ENCODE measurements at places on chromosomes 2 and 18.
A peak's percentile ranks its signal among the peaks of the same experiment; 100 is the strongest.

DNA sequence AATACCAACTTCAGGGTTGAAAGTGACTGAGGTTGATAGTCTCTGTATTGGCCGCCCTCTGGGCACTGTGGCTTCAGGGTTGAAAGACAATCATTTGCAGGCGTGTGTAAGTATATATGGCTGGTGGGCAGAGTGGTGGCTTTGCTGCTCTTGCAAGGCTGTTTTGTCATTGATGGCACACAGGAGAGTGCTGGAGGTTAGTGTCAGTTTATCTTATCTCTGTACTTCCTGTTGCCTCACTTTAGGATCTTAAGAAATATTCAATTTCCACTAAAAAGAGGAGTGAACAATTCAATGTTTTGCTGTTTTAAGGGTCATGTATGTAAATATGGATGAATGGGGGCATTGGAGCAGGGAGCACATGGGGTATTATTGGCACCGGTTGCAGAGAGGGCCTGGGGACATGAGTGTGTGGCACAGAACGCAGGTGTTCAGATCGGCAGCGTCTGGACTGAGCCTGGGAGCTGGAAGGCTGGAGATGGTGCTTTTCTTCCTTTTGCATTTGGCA lies 51.5 kb downstream of the NCK2 start:
- DNase-seq: peak; percentile 71

GRCh38 chr18:74980669-74981068 lies 228.3 kb downstream of the PTGR3 start:
- no peak for DNase-seq

DNA sequence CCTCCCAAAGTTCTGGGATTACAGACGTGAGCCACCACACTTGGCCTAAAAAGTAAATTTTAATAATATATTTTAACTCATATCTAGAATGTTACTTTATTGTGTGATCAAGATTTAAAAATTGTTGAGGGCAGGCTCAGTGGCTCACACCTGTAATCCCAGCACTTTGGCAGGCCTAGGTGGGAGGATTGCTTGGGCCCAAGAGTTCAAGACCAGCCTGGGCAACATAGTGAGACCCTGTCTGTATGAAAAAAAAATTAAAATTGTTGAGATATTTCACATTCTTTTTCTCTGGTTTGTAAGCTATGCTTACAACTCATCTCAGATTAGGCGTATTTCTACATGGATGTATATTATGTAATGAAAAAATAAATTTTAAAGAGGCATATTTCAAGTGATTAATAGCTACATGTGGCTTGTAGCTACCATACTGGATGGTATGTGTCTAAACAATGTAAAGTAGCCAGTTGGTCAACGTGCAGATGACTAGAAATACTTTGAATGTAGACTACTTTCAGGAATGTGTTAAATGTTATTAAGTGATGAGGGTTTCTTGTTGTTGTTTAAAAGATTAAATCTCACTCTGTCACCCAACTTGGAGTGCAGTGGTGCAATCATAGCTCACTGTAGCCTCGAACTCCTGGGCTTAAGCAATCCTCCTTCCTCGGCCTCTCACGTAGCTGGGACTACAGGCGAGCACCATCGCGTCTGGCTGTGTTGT lies 5.9 kb downstream of the RAB10 start:
- DNase-seq: no peak

- no peak for DNase-seq
Measured at GRCh38 chr2:17471979-17472378, 46.3 kb downstream of the RAD51AP2 start.

- DNase-seq: no peak
Measured at GRCh38 chr2:220441404-220441803, 814.0 kb downstream of the SLC4A3 start.

GRCh38 chr2:137870682-137871081 lies 93.6 kb upstream of the HNMT start:
- no peak for DNase-seq

DNA sequence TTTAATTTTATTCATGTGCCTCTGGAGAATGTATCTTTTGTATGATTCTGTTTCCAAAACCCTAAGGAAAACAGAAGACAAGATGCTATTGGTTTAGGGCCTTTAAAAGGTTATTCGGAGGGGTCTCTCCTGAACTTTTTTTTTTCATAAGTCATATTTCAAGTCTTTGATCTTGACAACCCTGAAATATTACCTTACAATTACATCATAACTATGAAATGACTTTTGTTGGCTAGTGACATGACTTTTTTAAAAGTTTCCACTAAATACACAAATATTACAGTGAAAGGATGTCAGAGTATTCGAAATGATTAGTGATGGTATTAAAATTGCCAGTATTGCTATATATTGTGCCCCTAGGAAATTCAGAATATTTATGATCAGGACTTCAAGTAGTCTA lies 31.8 kb upstream of the FZD7 start:
- DNase-seq: no peak

DNA sequence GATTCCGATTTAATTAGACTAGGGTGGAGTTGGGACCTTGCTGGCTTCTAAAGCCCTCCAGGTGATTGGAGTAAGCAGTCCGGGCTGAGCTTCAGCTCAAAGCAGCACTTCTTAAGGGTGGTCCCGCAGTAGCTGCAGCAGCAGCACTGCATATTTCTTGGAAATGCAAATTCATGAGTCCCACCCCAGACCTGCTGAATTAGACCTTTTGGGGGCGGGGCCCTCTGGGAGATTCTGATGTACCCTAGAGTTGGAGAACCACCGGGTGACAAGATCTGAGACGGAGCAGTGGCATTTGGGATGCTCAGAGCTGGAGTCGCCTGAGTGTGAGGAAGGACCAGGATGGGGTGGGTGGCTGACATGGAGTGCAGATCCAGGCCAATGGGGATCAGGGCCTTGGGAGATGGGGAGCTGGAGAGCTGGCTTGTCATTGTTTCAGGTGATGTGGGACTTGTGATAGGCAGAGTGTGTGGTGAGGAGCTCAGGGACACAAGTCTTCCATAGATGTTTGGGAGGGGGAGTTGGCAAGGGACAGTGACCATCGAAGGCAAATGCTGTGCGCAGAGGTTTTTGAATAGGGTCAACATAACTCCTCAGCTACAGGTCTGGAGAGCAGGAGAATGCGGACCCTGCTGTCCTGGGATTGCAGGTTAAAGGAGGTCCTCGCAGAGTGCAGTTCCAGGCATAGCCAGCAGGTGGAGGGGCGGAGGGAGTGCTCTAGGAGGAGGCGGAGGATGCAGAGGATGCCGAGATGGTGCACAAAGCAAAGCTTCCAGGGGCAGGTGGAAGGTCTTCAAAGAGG lies 130.9 kb upstream of the RAB12 start:
- DNase-seq: peak; percentile 66

- DNase-seq: no peak
Measured at GRCh38 chr18:1797235-1797634, 774.1 kb downstream of the METTL4 start.

GRCh38 chr18:30676053-30676480 lies 366.5 kb downstream of the DSC3 start:
- DNase-seq: no peak

GRCh38 chr2:169107645-169108044 lies 38.3 kb downstream of the DHRS9 start:
- peak; percentile 77 for DNase-seq

GRCh38 chr2:100941646-100942240 lies 60.3 kb upstream of the RPL31 start:
- no peak for DNase-seq

GRCh38 chr2:30371772-30372373 lies 75.2 kb upstream of the LCLAT1 start:
- DNase-seq: peak; percentile 23

DNA sequence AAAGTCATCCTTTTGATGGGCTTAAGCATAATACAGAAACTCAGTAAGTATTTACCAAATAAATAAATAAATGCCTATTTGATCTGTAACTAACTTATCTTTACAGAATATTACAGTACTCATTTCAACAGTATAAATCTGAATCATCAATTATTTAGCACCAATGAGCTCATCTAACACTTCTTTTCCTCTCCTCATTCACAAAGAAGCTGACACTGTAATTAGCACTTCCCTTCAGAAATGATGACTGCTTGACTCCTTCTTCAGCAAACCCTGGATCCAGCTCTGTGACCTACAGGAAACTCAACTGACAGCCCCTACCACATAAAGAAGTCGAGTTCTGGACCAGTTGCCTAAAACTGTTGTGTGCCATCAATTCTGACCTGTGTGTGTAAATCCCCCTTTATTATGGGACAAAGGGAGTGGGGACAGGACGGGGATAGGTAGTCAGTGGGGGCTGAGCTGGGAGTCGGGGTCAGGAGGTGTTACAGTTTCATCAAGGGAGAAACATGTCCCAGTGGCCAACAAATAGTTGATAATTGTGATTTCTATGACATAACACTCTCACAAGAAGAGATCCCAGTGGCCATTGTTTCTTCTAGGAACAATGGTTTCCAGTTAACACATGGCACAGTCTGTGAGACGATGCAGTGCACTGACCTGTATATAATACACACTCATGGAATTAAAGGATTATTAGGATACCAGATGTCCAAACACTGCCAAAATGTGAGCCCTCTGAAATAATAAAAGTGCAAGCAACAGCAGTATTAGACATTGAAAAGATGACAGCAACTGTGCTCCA lies 68.7 kb downstream of the STK39 start:
- peak; percentile 50 for DNase-seq

DNA sequence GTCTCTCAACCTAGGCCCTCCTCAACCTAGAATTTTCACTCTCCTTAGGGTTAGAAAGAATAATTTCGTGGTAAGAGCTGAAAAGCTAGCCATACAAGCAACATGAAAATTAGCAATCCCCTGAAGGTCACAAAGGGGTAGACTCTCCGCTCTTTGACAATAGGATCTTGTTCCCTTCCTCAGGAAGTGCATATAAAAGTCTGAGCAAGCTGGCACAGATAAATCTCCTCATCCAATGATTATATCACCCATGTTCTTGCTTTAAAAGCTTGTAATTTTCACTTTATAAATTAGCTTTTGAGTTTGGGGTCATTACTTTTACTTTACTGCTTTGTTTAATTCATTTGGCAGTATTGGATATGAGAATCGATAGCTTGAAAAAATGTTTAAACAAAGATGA lies 852.3 kb upstream of the CRIM1 start:
- DNase-seq: no peak

GRCh38 chr2:88658326-88658725 lies 31.1 kb upstream of the EIF2AK3 start:
- DNase-seq: no peak

GRCh38 chr2:47298771-47299170 lies 104.2 kb upstream of the MSH2 start:
- no peak for DNase-seq

GRCh38 chr2:207772081-207772843 lies 2.6 kb upstream of the FZD5 start:
- peak; percentile 48 for DNase-seq

DNA sequence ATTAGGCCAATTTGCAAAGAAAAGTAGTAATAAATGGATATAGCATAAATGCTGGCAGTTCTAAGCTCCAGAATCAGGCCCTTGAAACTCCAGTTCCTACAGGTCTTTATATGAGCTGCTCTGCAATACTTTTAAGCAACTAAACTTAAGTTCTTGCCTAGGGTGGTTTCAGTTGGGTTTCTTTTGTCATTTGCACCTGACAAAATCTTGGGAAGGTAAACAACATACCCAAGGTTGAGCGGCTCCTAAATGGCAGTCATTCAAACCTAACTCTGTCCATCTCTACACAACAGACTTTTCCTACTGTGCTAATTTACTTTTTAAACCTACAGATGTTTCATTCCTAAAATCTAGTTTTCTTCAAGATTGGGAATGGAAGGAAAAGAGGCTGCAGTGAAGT lies 9.3 kb upstream of the KANSL1L start:
- DNase-seq: no peak

GRCh38 chr18:6781142-6781714 lies 51.7 kb downstream of the ARHGAP28 start:
- DNase-seq: no peak

- DNase-seq: no peak
Measured at GRCh38 chr2:138000796-138001195, 36.5 kb downstream of the HNMT start.

- DNase-seq: no peak
Measured at GRCh38 chr2:233012301-233012971, 620 bp downstream of the NGEF start.

GRCh38 chr18:62037012-62037742 lies 144.4 kb upstream of the RNF152 start:
- DNase-seq: no peak

- no peak for DNase-seq
Measured at GRCh38 chr2:170525566-170525900, 189.6 kb upstream of the SP5 start.

DNA sequence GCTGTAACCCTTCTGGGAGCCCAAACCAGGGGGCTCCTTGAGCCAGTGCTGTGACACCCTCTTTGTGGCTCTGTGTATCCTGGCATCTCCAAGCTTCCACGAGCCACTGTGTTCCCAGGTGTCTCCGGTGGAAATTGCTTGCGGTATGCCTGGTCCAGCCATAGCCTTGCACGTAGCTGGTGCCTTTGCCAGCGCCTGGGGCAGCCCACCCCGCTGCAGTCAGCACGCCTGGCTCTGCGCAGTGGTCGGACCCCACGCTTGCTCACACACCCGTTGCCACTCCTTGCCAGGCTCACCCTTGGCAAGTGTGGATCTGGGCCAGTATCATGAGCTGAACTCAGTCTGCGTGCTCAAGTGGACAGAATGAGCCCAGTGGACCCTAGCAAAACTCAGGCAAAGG lies 152.3 kb downstream of the MBD5 start:
- DNase-seq: no peak

DNA sequence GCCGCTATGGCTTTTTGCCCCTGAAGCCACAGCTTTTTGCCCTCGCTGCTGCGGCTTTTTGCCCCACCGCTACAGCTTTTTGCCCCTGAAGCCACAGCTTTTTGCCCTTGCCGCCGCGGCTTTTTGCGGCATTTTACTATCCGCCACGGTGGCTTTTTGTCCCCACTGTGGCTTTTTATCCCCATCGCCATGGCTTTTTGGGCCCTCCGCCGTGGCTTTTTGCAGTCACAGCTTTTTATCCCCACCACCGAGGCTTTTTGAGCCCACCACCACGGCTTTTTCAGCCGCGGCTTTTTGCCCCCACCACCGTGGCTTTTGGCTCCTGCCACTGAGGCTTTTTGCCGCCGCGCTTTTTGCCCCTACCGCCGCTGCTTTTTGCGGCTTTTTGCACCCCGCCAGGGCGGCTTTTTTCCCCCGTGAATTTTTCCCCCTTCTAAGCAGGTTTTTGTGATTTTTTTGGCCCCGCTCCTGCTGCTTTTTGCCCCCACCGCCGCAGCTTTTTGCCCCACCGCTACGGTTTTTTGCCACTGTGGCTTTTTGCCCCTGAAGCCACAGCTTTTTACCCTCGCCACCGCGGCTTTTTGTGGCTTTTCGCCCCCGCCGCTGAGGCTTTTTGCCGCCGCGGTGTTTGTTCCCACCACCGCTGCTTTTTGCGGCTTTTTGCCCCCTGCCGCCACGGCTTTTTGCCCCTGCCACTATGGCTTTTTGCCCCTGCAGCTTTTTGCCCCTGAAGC lies 2797.2 kb upstream of the TEKT4 start:
- no peak for DNase-seq

- DNase-seq: no peak
Measured at GRCh38 chr2:46569061-46569560, 89.7 kb downstream of the TMEM247 start.

DNA sequence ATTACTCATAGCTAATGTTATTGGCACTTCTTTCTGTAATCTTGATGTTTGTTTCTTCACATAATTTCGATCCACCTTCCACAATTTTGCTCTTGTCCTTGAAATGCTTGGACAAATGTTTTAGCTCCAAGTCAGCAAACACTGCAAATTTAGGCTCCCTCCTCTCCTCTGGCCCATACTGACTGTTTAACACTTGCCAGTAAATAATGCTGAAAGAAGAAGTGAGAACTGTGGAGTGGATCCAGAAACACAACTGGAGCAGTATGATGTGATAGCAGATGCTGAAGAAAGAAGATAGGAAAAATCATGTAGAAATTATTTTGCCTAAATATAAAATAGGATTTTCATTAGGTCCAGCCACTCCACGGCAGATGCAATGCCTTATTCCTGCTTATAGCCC lies 415.0 kb upstream of the GYPC start:
- DNase-seq: no peak

All from activated CD4-positive, alpha-beta T cell treated with anti-CD3 and anti-CD28 coated beads, Interleukin-10, Interleukin-2, amounts not matched to agents 100 ng/mL and 50 ng/mL, durations not matched to agents 16 hours and 8 hours (primary cell).